ENCODE measurements at places on chromosomes 3 and 15. TPM values are rescaled to one million over a fixed set of nuclear protein-coding genes. Genes with fewer than 3 reads are reported as not detected.

Gene HACD2
- total RNA-seq: 27.9 TPM

Gene TGM4
- not detected for total RNA-seq

Gene PCSK6
- 13.9 TPM for total RNA-seq

Gene MYRIP
- 8.4 TPM for total RNA-seq

Measured in sciatic nerve (tissue), 2 donors.